CD4-positive, alpha-beta T cell treated with Interleukin-17A for 1 hour (primary cell): ENCODE measurements at places on chromosomes 5 and 9.

DNA sequence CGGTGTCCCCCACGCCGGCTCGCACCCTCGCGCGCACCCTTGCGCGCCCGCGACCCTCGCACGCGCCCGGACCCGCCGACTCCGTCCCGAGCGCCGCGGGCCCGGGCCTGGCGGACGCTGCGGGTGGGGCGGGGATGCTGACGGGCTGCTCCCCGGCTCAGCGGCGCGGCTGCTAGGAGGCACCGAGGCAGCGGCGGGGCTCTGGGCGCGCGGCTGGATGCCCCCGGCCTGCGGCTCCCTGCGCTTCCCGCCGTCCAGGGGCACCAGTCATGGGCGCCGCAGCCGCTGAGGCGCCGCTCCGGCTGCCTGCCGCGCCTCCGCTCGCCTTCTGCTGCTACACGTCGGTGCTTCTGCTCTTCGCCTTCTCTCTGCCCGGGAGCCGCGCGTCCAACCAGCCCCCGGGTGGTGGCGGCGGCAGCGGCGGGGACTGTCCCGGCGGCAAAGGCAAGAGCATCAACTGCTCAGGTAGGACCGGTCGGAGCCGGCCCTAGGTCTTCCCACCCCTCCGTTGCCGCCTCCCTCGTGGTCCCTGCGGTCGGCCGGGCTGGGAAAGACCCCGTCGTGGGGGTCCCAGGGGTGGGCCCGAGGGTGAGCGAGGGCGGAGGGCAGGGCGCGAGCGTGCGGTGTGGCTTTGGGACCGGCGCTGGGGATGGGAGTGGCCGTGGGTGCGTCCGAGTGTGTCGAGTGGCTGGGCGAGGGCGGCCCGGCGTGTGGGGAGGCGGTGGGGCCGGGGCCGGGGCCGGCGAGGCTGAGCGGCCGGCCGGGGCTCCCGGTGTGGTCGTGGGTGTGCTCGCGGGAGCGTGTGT lies 530 bp downstream of the TMEFF1 start:
- DNase-seq, result no peak

- no peak for DNase-seq
Measured at GRCh38 chr9:96559339-96559943, 60.2 kb downstream of the CDC14B start.

DNA sequence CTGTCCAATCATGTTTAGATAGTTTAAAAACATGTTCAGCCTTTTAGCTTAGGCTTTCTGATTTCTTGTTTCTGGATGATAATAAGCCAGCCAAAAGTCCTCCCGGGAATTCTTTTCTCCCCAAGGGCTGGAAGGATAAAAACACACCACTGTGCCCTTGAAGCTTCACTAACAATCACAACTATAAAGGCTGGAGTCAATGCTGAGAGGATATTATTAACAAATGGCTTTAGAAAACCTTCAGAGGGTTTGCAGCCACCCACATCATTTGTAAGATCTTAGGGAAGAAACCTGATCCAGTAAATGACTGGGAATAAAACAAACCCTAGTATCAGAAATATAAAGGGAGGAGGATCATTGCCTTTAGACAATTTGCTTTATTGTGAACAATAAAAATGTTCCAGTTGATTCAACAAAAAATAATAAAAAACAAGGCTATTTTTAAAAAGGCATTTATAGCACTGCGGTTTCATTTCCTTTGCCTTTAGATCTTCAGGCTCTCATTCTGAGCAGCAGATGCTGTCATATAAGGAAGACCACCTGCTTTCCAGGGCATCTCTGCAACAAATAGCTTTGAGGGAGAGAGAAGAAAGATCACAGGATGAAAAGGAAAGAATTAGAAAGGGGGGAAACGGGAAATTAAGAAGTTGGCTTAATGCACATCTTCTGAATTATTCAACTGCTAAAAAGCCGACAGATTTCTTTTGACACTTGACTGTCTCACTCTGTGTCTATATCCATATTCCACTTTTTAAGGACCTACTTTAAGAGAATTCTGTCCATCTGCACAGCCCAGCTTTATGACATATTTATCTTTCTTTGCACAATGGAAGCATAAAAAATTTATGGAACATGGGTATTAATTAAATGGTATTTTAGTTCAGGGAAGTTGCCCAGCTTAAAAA lies 277.2 kb upstream of the SLC24A2 start:
- DNase-seq, result no peak

GRCh38 chr9:33287087-33287490 lies 3.2 kb upstream of the NFX1 start:
- DNase-seq, result peak; percentile 83

DNA sequence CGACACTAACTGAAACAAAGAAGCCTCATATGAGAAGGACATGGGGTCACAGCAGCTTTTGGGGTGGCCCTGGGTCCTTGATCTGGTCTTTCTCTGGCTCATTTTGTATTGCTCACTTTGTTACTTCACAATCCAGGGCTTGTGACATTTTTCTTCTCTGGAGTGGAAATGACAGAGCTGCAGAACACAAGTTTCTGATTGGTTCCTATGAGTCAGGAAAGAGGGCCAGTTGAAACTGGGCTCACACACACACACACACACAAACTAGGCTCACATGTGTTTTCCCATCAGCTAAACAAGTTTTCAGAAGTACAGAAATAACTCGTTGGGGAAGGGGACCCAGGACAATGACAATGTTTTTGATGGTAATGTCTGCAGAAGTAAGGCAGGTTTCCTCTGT lies 54.3 kb downstream of the TMC1 start:
- no peak for DNase-seq

- no peak for DNase-seq
Measured at GRCh38 chr5:140672455-140673186, 755 bp downstream of the DND1 start.

DNA sequence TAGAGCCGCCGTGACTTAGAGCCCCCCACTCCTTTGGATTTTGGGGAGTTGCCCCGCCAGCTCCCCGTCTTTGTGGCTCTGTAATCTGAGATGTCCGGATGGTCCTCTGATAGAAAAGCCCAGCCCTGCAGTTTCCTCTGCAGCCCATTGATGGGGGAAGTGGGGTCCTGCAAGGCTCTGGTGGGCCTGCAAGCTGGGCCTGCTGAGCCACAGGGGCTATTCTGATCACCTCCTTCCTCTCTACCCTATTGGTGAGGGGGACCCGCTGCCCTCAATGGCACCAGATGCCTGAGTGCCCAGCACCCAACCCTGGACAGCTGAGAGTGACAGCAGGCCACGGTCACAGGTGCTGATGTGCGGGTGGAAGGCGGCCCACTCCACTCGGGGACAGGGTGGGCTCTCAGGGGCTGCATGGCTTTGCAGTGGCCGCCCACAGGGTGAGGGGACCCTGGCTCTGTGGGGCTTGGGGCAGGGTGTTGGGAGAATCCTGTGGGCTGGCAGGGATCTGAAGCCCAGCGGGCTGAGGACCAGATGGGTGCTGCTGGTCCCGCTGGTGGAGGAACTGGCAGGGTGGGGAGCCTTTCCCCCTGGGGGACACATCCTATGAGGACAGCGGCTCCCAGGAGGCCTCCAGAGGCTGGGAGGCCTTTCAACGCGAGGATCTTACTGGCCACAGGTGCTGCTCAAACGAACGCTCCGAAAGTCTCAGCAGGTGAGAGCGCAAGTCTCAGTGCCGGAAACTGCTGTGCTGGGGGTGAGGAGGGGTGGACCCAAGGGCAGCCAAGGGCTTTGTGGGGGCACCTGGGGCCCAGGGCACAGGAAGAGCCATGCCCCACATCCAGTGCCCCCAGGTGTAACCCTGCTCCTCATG lies 30.0 kb upstream of the LPCAT1 start:
- DNase-seq, result no peak

- no peak for DNase-seq
Measured at GRCh38 chr9:138099803-138100598, 222.4 kb downstream of the CACNA1B start.

- DNase-seq, result no peak
Measured at GRCh38 chr5:169950333-169950732, 30.0 kb downstream of the INSYN2B start.

GRCh38 chr9:109311286-109311685 lies 9.6 kb downstream of the EPB41L4B start:
- DNase-seq, result no peak

GRCh38 chr5:119405419-119405818 lies 46.9 kb upstream of the HSD17B4 start:
- no peak for DNase-seq

DNA sequence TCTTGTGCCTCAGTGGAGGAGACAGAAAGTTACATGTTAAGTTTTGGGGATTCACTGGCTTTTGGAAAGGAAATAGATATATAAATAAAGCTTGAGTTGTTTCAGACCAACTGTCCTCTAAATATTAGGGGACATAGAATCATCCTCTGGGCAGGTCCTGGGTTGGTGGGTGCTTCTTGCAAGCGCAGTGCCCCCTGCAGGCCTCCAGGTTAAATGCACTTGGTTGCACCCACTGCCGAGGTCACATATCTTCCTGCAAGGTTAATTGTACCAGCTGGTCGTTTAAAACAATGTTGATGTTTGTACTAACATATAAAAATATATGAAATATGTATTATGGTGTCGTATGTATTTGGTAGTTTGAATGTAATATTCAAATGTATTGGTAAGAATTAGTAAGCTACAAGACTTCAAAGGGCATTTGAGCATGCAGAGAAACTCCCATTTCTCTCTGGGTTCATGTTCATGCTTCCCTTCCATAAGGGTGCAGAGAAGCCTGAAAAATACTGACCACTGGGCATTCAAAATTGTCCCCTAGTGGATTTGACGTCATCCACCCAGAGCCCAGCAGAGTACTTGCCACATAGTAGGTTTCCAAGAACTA lies 87.0 kb downstream of the ZNF618 start:
- peak; percentile 16 for DNase-seq

DNA sequence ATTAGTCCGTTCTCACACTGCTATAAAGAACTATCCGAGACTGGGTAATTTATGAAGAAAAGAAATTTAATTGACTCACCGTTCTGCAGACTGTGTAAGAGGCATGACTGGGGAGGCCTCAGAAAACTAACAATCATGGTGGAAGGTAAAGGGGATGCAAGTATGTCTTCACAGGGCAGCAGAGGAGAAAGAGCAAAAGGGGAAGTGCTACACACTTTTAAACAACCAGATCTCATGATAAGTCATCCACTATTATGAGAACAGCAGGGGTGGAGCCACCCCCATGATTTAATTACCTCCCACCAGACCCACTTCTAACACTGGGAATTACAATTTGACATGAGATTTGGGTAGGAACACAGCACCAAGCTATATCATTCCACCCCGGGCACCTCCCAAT lies 26.6 kb downstream of the FST start:
- no peak for DNase-seq

DNA sequence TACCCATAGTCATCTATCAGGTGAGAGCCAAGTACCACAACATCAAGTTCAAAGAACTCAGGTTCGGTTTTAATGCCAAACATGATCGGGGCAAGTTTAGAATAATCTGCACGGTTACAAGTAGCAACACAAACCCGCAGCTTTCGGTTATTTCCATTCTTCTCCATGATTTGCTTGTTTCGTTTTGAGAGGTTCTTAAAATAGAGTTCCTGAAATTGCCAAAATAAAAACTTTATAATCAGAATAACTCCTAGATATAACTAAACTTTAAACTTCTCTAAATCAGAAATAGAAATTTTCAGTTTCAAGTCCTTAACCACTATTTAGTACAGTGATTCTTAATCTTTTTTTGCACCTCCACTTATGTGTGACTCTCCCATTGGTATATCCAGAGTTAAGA lies 9.1 kb downstream of the GNE start:
- DNase-seq, result no peak

GRCh38 chr9:118686959-118687358 lies 682.3 kb downstream of the BRINP1 start:
- no peak for DNase-seq

DNA sequence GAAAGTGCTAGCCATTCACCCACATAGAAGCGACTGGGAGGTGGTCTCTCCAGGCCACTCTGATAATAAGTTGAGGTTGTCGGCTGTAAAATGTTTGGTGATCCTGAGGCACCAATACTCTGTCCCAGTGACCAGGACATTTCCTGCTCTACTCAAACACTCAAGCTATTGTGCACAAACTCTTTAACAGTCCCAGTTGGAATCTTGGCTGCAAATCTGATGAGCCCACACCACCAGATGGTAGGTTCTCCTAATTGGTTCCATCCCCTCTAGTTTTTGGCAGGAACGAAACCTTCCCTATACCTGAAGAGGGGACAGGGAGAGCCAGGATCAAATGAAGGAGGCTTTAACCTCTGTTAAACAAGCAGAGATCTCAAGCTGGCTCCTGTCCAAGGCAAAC lies 14.3 kb downstream of the GRIA1 start:
- DNase-seq, result no peak

- peak; percentile 30 for DNase-seq
Measured at GRCh38 chr9:95494022-95494415, 22.8 kb downstream of the PTCH1 start.

GRCh38 chr5:137037848-137038247 lies 461.3 kb downstream of the SPOCK1 start:
- no peak for DNase-seq

GRCh38 chr9:131335368-131335755 lies 45.8 kb downstream of the PLPP7 start:
- DNase-seq, result no peak

DNA sequence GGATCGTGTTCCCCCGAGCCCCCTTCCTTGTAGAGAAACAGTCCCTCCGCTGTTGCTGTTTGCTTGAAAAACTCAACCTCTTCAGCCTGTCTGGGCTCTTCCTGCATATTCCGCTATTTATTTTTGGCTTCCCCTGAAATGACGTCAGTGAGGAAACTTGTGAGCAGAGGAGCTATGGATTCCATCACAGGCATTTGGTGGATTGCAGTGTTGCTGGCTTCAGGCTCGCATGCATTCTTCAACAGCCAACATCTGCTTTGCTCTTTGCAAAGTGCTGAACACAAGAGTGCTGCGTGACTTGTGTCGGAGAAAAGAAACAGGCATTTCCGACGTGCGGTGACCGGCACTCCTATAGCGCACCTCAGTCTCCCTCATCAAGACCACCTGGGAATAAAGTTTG lies 232.7 kb downstream of the RFK start:
- no peak for DNase-seq

GRCh38 chr5:14676320-14676719 lies 11.8 kb downstream of the OTULIN start:
- DNase-seq, result peak; percentile 26
